Activated CD8-positive, alpha-beta memory T cell treated with anti-CD3 and anti-CD28 coated beads, Interleukin-2, amount 50 U/mL, for 48 hours (primary cell): ENCODE measurements at places on chromosomes 5 and 9.

DNA sequence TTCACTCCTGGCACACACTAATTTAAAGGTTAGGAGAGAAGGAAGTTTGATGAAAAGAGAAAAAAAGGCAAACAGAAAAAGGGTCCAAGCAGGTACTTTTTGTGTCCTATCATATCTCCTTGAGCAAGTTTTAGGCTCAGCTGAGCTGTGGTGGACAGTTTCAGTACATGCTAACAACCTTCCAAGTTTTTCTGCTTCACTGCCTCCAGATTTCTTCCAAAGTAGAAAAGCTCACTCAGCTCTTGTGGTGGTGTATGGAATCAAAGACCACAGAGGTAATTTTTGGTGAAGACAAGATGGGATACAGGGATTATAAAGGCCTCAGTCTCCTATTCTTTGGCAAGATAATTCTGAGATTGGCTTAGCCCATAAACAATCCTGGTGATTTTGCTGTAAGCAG lies 921.8 kb downstream of the NR2F1-AS1 start:
- DNase-seq: no peak

- DNase-seq: no peak
Measured at GRCh38 chr5:160565376-160565775, 143.7 kb downstream of the PTTG1 start.

- no peak for DNase-seq
Measured at GRCh38 chr5:162503796-162504195, 436.2 kb downstream of the GABRG2 start.

DNA sequence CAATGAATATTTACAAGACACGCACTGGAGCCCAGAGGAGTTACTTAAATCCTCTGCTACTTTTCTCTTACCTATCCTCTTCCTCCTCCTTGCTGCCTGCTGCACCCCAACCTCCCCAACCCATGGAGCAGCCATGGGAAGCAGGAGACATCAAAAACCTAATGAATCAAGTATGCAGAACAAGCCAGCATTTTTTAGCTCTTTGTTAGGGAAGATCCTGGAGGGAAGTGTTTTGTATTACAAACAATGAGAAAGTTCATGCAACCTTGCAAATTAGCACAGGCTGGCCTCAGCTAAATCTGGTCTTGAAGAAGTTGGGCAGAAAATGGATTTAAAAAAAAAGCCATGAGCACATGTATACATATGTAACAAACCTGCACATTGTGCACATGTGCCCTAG lies 498.8 kb downstream of the KIF4B start:
- no peak for DNase-seq

- DNase-seq: no peak
Measured at GRCh38 chr5:145838276-145838675, 3.1 kb upstream of the PRELID2 start.

DNA sequence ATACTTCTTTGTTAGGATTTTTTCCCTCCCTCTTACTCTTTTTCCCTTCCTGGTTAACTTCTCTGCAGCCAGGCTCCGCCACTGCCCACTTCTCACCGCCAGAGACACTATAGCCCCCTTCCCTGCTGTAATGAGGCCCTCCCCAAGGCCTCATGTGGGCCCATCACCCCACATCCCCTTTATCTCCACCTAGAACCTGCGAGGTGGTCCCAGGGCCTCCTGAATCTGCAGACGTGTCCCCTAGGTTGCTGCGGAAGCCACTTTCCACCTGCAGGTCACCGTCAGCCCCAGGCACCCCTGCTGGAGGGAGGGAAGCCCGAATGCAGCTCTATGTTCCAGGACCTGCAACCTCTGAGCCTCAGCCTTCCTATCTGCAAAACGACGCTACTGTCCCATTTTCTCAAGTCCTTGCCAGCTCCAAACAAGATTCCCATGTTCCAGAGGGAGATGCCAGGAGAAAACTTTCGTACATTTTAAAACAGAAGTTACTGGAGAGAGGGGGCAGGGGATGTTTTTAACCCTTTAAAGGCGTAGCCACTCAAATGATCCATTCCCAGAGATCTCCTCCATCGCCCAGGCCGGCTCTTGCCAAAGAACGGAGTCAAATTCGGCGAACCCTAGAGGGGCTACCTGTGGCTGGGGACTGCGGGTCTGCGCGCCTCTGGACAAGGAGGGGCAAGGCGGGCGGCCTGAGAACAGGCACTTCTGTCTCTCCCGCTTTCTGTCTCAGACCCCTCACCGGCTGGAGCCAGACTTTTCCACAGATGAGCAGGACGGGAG lies 929 bp downstream of the SH3PXD2B start:
- DNase-seq: no peak
